ENCODE measurements at places on chromosomes 3 and 15.
A peak's percentile ranks its signal among the peaks of the same experiment; 100 is the strongest.

GRCh38 chr15:61411902-61412510 lies 182.9 kb upstream of the RORA start:
- DNase-seq, result no peak

DNA sequence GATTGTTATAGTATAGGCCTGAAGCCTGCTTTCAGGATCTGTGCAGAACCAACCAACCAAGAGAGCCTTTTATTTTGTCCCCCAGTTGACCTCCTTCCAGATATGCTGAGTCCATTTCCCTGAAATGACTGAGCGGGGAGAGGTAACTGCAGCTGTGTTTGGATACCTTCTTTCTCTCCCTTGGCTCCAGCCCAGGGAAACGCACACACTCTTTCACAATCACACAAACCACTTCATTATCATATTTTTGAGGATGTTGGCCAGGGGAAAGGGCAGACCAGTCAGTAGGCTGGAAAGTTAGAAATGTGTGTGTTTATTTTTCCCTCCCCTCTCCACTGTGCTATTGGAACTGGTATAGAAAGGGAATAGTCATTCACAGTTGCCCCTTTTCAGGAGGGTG lies 417.7 kb upstream of the TBL1XR1 start:
- no peak for DNase-seq

GRCh38 chr15:69896606-69897005 lies 201.1 kb downstream of the TLE3 start:
- DNase-seq, result no peak

GRCh38 chr15:66670175-66670574 lies 31.9 kb upstream of the SMAD6 start:
- no peak for DNase-seq

GRCh38 chr3:178001670-178002101 lies 534.5 kb upstream of the KCNMB2 start:
- DNase-seq, result no peak

GRCh38 chr3:45567730-45568172 lies 26.8 kb upstream of the LIMD1 start:
- DNase-seq, result no peak

GRCh38 chr3:188204526-188204925 lies 50.6 kb downstream of the LPP start:
- DNase-seq, result no peak

DNA sequence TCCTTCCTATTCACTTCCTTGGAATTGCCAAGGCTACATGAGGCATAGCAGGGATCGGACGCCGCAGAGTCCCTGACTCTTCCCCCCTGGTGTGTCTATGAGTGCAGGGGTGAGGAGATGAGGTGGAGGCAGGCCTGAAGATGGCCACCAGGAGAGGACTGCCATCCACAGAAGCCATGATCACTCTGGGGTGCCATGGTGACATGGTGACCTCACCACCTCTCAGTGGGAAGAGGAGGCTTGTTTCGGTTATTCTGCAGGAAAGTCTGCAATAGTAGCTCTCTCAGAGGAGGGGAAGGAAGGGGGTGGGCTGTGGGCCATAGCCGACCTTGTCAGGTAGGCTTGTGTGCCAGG lies 57.0 kb upstream of the LIMD1 start:
- DNase-seq, result no peak

- DNase-seq, result no peak
These were observed 11.5 kb upstream of the DNASE1L3 start for GRCh38 chr3:58222161-58222724.

DNA sequence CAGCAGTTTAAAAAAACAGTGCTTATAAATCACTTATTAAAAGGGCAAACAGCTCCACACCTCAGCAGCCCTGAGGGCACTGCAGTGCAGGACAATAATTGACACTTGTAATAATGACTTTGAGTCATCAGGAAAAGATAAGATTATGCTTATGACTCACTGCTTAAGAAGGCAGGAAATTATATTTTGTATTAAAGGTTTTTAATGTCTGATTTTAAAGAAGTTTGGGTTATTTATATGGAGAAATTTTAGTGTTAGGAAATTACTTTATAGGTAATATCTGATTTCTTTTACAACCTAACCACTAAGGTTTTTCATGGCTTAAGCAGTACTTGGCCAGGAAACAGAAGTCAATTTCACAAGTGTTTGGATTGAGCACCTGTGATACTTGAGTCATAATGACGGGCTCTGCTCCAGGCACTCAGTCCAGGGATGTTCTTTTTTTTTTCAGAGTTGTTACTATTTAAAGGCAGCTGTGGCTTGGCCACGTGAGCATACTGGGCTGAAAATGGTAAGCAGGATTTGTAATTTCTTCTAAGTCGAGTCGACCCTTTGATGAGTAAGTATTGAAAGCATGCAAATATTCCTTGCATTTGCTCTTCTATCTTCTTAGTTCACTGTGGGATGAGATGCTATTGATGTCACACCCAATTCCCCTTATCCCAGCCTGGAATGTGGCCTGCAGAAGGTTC lies 21.6 kb upstream of the SLC6A20 start:
- no peak for DNase-seq

DNA sequence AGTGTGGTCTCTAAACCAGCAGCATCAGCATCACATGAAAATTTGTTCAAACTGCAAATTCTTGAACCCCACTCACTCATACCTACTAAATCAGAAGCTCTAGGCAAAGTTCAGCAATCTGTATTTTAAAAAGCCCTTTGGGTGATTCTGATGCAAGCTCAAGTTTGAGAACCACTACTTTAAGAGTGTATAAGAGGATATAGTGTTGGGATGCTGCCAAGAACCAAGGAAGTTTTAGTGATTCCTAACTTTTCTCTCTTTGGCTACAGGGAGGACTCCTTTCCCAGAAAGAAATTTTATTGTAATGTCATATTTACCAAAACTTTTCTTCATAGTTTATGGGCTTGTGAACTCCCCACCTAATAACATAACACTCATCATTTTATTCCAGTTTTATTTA lies 422.2 kb downstream of the TBC1D5 start:
- DNase-seq, result no peak

DNA sequence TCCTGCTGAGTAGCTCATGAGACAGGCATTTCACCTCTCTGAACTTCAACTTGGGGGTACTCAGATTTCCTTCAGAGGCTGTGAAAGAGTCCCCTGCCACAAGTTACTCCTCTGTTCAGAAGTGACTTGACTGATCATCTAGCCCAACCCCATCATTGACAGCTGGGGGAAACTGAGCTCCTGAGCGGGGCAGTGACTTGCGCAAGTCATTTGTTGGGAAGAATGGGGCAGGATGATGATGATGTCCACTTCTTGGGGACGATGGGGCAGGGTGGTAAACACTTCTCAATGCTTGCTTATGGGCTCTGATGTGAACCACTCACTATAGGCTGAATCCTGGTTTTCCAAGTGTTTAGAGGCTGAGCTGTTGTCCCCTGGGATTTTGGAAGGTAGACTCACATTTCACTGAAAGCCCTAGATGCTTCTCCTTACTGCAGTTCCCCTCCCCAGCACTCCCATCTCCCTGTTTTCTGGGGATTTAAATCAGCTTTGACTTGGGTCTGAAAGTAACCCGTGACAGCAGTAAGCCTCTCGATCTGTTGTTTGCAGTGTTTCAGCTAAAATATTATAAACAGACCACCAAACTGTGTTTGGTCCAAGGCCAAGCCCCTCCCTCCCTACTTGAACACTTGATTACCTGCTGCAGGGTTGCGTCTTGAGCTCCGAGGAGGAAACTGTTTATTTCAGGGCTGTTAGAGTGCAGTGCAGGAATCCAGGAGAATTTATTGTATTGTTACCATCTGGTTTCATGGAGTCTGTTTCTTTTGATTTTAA lies 25.1 kb downstream of the SMAD3 start:
- peak; percentile 55 for DNase-seq

DNA sequence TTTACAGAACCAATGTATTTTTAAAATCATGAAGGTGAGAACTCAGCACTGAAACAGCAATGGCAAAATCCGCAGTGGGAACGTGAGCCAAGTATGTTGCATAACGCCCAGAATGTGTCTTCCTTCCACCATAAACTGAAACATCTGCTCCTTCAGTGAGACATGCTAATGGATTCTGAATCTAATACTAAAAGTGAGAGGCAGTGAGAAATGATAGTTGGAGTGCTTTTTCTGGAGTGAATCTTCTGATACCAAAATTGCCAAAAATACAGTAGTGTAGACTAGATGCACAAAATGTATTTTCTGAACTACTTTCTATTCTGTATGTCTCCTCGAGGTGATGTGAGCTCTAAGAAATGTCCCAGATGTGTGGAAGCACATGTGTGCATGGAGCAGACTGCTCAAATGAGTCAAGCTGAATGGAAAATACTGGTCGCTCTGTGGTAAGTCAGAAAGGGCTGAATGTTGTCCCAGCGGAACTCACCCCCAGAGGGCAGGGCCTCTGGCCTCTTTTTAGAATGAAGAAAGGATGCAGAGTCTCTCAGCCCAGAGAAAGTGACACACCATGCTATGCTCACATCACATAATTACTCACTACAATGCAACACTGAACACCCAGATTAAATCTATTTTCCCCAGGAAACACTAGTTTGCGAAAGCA lies 73.0 kb downstream of the ATP10A start:
- DNase-seq, result no peak

All from NCI-H2171 (cell line).